ENCODE measurements at places on chromosomes 2 and 18.

DNA sequence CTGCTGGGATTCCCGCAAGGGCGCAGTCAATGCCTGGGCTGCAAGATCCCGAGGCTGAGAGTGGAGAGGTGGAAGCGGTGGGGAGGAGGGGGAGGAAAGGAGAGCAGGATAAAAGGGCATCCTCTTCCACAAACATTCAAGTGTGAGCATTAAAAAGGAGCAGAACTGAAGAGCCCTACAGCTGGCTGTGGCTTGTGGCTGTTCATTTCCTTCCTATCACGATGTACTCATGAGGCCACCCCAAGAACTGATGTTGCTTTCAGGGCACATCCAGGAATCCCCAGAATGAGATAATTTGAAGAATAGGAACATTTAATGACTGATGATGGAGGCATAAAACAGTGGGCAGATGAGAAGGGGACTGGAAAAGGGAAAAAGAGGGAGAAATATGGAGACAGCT lies 230.8 kb upstream of the SMIM21 start:
- no peak for DNase-seq

DNA sequence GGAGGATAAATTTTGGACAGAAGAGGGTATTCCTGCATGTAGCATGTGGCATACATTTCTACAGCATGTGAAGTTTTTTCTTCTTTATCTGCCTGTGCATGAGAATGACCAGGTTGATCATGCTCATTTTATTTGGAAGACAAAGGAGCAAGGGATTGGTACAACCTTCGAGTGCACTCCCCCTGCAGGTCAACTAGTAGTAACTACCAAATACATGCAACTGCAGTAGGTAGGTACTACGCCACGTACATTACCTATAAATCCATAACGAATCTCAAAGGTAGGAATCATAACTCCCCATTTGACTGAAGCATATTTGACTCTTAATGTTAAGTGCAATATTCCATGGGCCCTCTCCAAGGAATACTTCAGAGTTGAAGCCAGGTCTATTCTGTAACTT lies 763.9 kb downstream of the TSN start:
- DNase-seq = no peak

DNA sequence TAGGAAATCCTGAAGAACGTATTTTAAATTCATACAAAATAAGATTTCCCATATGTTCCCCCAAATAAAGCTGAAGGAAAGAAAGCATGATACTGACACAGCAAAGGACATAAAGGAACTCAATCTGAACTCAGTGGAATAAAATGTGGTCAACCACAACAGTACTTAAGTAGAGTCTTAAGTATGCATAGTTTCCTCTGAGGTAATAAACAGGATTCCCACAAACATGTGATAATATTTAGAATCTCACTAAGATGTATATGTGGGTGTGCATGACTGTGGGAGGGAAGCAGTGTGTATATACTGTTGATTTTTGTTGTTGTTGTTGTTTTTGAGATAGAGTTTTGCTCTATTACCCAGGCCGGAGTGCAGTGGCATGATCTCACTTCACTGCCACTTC lies 69.3 kb downstream of the NOL10 start:
- DNase-seq = no peak

DNA sequence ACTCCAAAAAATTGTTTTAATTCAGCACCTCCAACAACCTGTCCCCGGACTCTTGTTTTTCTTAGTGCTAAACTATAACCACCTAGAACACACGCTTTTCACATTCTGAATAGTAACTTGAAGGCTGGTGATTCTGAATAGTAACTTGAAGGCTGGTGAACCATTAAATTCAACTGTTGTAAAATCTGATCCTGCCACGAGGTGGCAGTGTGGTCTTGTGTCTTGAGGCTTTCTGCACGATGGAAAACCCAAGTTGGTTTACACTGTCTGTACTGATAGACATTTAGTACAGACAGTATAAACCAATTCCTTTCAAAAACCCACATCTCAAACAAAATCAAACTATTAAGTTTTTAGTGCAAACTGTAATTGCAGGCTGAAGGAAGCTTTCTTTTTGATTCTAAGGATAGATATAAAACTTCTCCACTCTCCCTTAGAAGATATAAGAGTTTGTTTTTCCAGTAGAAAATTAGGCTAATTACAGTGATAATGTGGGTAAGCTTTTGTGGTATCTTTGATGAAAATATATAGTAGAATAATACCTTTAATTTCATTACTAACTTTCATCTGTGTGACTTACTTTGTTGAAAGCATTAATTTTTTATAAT lies 57.6 kb downstream of the VAPA start:
- peak; percentile 76 for DNase-seq

- no peak for DNase-seq
Measured at GRCh38 chr2:12099374-12099773, 352.9 kb downstream of the LPIN1 start.

DNA sequence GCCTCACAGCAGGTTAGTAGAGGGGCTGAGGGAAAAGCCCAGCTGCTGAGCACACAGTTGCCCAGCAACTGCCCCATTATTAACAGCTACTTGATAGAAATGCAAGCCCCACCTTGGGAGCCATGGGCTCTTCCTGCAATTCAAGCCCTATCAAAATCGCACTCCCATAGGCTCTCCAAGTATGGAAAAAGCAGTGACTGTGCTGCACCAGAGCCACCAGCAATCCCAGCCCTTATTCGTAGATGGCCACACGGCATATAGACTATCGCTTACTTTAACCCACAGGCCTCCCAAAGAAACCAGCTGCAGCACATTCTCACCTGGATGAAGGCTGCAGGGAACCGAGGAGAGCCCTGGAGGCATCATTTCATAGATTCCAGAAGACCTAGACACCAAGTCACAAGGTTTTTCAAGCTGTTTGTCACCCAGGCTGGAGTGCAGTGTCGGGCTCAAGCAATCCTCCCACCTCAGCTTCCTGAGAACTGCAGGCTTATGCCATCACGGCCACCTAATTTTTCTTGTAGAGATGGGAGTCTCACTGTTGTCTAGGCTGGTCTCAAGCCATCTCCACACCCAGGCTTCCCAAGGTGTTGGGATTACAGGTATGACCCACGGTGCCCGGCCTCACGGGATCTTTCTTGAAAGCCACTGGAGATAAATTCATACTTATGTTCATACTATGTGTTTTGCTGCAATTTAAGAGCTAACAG lies 11.3 kb downstream of the NCL start:
- peak; percentile 46 for DNase-seq

DNA sequence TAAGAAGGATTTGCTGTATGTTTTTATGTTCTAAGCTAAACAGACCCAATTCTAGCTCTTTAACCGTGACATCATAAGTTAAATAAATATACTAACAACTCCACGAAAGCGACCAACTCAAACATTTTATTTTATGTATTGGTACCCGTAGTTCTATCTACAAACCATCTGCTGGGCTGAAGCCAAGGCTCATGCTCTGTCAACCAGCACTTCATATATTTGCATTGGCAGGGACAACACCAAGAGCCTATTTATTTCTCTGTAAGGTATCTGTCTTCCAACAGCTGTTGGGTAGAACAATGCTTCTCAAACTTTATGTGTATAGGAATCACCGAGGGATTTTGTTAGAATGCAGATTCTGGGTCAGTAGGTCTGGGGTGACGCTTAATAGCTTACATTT lies 64.5 kb downstream of the PID1 start:
- DNase-seq = no peak

DNA sequence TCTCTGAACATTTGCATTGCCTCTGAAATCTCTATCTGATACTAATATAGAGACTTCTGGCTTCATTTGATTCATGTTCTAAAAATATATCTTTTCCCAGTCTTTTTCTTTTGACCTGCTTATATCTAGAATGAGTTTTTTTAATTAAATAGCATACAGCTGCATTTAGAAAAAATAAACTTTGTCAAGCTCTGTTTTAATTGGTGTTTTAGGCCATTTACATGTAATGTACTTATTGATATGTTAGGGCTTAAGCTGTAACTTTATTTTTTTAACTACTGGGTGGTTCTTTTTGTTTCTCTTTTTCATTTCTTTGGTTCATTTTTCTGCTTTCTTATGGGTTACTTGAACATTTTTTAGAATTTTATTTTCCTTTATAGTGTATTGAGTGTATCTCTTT lies 54.9 kb downstream of the CCDC138 start:
- no peak for DNase-seq

- DNase-seq = no peak
Measured at GRCh38 chr2:134469516-134470115, 215.7 kb downstream of the MGAT5 start.

DNA sequence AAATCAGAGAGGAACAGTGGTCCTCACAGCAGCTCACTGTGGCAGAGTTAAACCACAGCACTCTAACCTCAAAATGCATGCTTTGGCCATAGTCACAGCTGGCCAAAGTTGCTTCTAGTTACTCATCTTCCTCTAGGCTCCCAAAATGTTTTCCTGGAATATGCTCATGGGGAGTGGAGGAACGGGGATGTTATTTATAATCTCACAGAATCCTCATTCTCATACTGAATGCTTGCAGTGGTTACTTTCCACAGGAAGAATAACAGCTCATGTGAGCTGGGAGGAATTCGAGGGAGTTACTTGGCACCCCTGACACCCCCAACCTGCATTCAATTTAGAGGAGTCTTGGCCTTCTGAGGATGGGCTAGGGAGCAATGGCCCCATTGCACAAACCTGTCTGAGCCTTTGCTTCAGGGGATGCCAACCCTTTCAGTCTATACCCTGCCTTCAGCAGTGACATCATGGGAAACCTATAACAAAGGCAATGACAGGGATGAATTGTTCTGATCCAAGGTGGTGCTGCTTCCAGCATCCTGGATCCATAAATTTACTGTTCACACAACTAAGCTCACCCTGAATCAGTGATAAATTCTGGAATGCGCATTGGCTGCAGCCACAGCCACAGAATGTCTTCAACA lies 22.4 kb upstream of the CCBE1 start:
- no peak for DNase-seq

- no peak for DNase-seq
Measured at GRCh38 chr18:36931106-36931505, 102.2 kb downstream of the KIAA1328 start.

DNA sequence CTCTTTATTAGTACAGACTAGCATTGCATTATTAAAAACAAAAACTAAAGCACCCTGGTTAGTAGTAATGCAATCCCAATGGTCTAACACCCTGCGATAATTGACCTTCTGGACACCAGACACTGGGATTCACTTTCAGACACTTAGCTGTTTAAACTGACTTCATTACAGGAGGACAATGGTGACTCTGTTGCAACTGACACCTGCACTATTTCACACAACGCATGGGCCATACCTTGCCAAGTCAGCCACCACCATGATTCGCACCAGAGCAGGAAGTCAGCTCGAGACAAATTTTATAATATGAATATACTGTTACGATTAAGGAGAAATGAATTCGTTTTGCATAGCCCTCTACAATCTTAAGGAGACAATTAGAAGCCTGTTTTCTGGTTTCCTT lies 150.7 kb downstream of the MEIS1 start:
- no peak for DNase-seq

DNA sequence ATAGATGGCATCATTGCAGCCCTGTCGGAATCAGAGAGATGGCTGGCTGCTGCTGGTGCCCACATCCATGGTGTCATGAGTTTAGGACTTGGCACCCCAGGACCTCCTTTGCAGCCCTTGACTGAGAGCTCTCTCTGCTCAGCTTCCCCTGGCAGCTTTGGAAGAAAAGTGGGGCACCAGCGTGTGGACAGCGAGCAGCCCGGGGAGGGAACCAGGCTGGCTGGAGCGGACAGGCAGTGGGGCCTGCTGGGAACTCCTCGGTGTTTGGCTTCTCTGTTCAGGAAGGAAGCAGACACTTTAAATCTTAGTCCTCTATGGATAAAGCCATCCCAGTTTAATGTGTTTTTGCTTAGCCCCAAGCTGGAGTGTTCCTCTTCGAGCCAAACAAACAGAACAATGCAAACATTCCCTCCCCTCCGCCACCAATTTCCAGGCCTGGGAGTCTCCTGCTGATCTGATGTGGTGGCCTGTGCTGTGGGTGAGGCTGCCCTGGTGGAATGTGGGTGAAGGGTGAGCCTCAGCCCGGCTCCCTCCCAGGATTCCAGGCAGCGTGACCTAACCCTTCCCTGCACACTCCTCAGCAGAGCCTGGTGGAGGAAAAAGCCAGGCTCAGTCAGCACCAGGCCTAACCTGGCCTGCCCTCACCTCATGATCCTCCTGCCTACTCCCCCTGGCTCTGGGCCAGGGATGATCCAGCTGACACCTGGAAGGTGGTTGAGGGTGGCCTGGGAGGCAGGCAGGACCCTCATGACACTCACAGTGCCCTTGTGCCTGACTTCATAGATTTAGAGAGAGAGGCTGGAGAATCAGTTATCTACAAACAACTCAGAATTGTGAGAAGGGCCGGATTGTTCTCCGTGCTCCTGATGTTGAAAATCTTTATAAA lies 21.6 kb upstream of the ITGB6 start:
- no peak for DNase-seq

DNA sequence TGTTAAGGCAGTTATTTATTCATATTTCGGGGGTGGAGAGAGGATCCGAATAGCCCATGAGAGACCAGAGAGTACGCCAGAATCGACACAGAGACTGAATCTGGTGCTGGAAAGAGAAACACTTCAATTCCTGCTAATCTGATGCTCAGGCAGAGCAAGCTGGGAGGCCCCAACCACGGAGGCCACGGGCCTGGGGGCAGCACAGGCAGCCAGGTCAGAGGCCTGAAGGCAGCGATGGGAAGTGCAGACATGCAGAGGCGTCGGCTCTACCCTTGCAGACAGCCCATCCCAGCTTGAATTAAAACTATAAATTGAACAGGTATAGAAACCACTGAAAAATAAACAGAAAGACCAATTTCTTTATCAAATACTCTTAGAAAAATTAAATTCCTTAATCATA lies 50.6 kb downstream of the PXDN start:
- no peak for DNase-seq

DNA sequence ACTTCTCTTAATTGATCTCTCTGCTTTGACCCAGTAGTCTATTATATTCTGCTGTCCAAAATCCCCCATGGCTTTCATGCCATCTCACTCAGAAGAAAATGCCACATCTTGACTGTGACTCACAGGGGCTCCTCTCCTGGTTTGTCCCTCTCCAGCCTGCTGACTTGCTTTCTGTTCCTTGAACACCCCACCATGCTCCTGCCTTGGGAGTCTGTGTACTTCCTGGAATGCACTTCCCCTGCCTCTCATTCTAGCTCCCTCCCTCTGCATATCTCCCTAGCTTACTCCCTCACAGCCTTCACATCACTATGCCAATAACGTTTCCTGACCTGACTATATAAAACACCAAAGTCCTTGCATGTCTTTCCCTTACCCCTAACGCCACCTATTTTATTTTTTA lies 167.2 kb downstream of the TRIB2 start:
- no peak for DNase-seq

DNA sequence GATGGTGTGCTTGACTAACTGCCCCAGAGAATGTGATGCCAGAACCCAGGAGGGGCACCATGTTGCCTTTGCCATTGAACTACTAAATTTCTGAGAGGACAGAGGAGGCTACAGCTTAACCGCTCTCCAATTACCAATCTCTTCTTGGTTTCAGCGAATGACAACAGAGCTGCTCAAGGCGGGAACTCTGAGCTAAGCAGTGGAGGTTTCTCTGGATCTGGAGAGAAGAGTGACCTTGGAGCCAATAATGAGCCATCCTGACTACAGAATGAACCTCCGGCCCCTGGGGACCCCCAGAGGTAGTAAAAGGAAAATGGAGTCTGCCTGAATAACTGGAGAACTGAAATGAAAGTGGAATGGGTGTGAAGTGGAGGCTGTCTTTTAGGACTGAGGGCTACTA lies 53.2 kb downstream of the DIS3L2 start:
- DNase-seq = no peak

GRCh38 chr2:171568089-171568488 lies 45.8 kb downstream of the CYBRD1 start:
- DNase-seq = no peak

GRCh38 chr2:106839849-106840595 lies 45.9 kb downstream of the ST6GAL2 start:
- DNase-seq = no peak

GRCh38 chr2:55824551-55825096 lies 99.0 kb downstream of the EFEMP1 start:
- DNase-seq = no peak
